Activated CD8-positive, alpha-beta memory T cell treated with anti-CD3 and anti-CD28 coated beads, Interleukin-2, amount 10 ng/mL, durations not matched to agents 7 days and 5 days (primary cell): ENCODE measurements at places on chromosomes 11 and 22. TPM values are rescaled to one million over a fixed set of nuclear protein-coding genes. Genes with fewer than 3 reads are reported as not detected.

The SEZ6L gene
- total RNA-seq = not detected

DNA sequence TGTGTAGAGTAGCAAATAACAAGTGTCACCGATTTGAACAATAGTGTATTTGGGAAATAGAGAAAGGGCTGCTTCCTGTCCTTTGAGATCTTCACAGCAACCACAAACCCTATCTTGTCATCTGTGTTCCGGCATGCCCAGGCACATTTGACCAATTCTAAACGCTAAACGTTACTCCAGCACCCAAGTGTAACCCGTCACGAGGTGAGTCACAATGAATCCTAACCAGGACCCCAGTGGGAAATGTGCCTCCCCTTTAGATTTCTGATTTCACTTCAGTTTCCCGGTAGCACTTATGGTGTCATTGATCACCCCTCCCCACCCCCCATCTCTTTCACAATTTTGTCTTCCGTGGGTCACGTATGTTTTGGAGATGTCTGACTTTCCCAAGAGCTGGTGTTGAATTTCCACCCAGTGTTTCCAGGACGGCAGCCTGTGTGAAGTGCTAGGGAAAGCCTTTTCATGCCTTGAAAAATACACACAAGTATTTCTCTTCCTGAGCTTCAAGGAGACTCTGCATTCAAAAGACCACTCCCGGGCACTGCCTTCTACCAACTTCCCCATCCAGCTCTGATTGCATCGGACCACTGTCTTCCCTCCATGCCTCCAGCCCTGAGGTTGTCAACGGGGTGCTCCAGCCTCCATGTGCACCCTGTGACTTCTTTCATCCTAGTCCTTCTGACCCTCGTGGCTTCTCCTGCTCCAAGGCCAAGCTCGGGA, 10.5 kb upstream of the C11orf24 start:
- peak; percentile 81 for DNase-seq
- H3K4me3 ChIP-seq = peak overlapping the region; percentile 55
- no peaks in the 10 kb centered on the region for H3K27me3 ChIP-seq

- H3K27me3 ChIP-seq = peaks cover 4% of the 10 kb centered on the region
- no peak overlapping the region for H3K27ac ChIP-seq
- no peaks in the 10 kb centered on the region for H3K4me1 ChIP-seq
- H3K4me3 ChIP-seq = no peak overlapping the region
- no peaks in the 10 kb centered on the region for H3K36me3 ChIP-seq
- DNase-seq = no peak
Measured at GRCh38 chr11:119701591-119702549, 27.1 kb downstream of the NECTIN1 start.

GRCh38 chr22:39132871-39133524, 19.5 kb downstream of the CBX7 start:
- H3K27ac ChIP-seq = no peak overlapping the region
- no peaks in the 10 kb centered on the region for H3K36me3 ChIP-seq
- no peak overlapping the region for H3K4me3 ChIP-seq
- no peaks in the 10 kb centered on the region for H3K27me3 ChIP-seq

The DDI1 gene
- not detected for total RNA-seq

The NTM gene
- total RNA-seq = not detected

GRCh38 chr11:103332409-103332808, 223.2 kb downstream of the DYNC2H1 start:
- H3K4me1 ChIP-seq = peaks cover 5% of the 10 kb centered on the region
- no peaks in the 10 kb centered on the region for H3K36me3 ChIP-seq
- H3K4me3 ChIP-seq = no peak overlapping the region

DNA sequence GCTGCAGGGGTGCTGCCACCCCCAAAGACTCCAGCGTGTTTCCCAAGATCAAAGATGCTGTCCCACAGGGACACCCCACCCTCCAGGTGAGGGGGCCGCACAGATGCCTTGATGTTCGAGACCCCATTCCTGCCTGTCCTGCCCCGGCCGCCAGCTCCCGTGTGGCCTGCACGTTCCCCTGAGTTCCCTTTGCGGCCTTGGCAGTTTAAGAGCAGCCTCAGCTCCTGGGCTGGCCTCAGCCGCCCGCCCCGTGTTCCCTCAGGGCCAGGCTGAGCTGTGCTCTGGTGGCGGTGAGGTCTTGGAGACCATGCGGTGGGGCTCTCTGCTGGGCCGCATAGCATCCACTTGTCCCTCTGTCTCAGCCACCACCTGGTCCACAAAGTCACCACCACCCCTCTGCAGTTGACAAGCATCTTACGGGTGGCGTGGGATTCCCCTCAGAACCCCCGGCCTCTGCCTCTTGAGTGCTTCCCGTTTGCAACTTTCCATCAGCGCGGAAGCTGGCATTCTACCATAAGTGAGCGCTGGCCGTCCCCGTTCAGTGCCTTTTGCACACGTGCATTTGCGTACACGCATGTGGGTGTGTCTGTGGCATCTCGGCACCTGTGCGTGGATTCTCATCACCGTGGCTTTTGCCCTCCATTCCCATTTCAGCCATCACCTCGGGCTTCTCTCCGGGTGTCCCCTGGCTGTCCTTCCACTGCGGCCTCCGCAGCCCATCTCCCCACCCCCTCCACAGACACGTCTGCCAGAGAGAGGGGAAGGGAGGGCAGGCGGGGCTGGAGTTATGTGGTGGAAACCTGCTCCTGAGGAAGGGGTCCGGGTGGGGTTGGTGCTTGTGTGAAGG, 35.9 kb downstream of the CTTN start:
- H3K27me3 ChIP-seq = peaks cover 6% of the 10 kb centered on the region
- DNase-seq = no peak
- H3K4me1 ChIP-seq = no peaks in the 10 kb centered on the region

- peaks cover 38% of the 10 kb centered on the region for H3K36me3 ChIP-seq
- H3K4me3 ChIP-seq = no peak overlapping the region
- H3K27me3 ChIP-seq = no peaks in the 10 kb centered on the region
- no peak for DNase-seq
Measured at GRCh38 chr22:37884420-37884819, 21.7 kb upstream of the MICALL1 start.

The CCDC116 gene
- total RNA-seq = 0.76 TPM

- no peaks in the 10 kb centered on the region for H3K36me3 ChIP-seq
- no peak for DNase-seq
- H3K4me3 ChIP-seq = no peak overlapping the region
- H3K4me1 ChIP-seq = no peaks in the 10 kb centered on the region
- no peaks in the 10 kb centered on the region for H3K27me3 ChIP-seq
Measured at GRCh38 chr11:69063652-69064260, 15.0 kb downstream of the TPCN2 start.

The OR8D4 gene
- not detected for total RNA-seq

The GGT5 gene
- 0.40 TPM for total RNA-seq

GRCh38 chr22:30605449-30606110, 1.4 kb upstream of the TCN2 start:
- H3K4me3 ChIP-seq = no peak overlapping the region
- no peak overlapping the region for H3K27ac ChIP-seq
- peaks cover 37% of the 10 kb centered on the region for H3K4me1 ChIP-seq
- no peaks in the 10 kb centered on the region for H3K36me3 ChIP-seq
- no peaks in the 10 kb centered on the region for H3K27me3 ChIP-seq
- DNase-seq = peak; percentile 64

- H3K36me3 ChIP-seq = no peaks in the 10 kb centered on the region
- peaks cover 8% of the 10 kb centered on the region for H3K4me1 ChIP-seq
- no peak overlapping the region for H3K4me3 ChIP-seq
- DNase-seq = no peak
- H3K27ac ChIP-seq = no peak overlapping the region
- H3K27me3 ChIP-seq = peaks cover 3% of the 10 kb centered on the region
Measured at GRCh38 chr11:1780700-1781592, 17.2 kb upstream of the CTSD start.

GRCh38 chr11:12205330-12205729, 94.9 kb downstream of the MICAL2 start:
- no peak overlapping the region for H3K4me3 ChIP-seq
- no peak overlapping the region for H3K27ac ChIP-seq
- H3K36me3 ChIP-seq = peaks cover 80% of the 10 kb centered on the region
- peaks cover 55% of the 10 kb centered on the region for H3K4me1 ChIP-seq

GRCh38 chr22:26276529-26277160, 107.4 kb downstream of the SEZ6L start:
- no peaks in the 10 kb centered on the region for H3K4me1 ChIP-seq
- H3K4me3 ChIP-seq = no peak overlapping the region
- no peak overlapping the region for H3K27ac ChIP-seq
- no peak for DNase-seq
- H3K27me3 ChIP-seq = peaks cover 16% of the 10 kb centered on the region
- no peaks in the 10 kb centered on the region for H3K36me3 ChIP-seq

DNA sequence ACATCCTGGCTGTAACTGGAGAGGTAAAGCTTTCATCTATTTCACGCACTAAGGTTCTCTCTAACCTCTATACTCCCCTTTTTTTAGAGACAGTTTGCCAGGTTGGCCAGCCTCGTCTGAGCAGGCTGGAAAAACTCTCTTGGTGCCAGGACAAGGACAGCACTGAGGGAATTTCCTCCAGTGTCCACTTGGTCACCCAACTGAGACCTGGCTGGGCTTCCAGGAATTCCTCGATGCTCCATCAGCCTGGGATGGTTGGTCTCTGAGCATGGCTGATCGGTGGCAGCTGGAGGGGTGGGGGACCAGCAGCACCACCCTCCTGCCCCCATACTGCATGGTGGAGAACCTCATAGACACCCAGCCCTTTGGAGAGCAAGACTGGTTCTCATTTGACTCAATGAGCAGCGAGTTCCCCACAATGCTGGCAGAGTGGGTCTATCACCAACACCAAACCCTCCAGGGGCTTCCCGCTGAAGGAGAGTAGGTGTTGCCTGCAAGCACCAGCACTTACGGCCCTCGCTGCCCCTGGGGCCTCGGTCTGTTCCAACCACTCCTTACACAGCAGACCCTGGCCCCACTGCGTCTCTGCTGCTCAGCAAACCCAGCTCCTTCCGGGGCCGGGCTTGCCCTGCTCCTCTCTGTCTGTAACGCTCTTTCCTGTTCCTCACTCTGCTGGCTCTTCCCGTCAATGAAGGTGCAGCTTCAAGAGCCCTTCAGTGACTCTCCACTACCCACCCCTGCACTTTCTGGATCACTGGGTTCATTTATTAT, 122.2 kb downstream of the ST3GAL4 start:
- peak; percentile 48 for DNase-seq
- H3K27me3 ChIP-seq = no peaks in the 10 kb centered on the region
- peak overlapping the region; percentile 60 for H3K27ac ChIP-seq
- H3K36me3 ChIP-seq = no peaks in the 10 kb centered on the region
- peaks cover 24% of the 10 kb centered on the region for H3K4me1 ChIP-seq
- peak overlapping the region; percentile 11 for H3K4me3 ChIP-seq

GRCh38 chr11:17524221-17524620, 20.0 kb downstream of the USH1C start:
- no peaks in the 10 kb centered on the region for H3K36me3 ChIP-seq
- H3K4me1 ChIP-seq = no peaks in the 10 kb centered on the region
- no peak overlapping the region for H3K4me3 ChIP-seq
- DNase-seq = no peak
- no peak overlapping the region for H3K27ac ChIP-seq
- peaks cover under 1% of the 10 kb centered on the region for H3K27me3 ChIP-seq
